ENCODE measurements at places on chromosomes 2 and 18.

DNA sequence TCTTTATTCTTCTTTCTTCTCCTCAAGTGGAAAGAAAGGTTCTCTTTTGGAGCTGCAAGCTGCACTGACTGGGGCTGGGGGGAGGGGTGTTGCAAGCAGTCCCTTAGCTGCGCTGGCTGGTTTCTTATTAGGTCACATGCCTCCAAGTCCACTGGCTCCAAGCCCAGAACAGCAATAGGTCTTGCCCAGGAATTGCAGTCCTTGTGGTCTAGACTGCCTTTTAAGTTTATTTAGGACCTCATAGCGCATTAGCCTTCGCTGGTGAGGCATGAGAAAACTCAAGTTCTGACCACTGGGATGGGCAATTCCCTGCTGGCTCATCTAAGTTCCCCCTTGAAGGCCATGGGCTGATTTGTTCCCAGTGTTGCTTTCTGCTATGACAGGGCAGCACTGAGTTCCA is 138.6 kb upstream of the SCN7A start:
- DNase-seq, result peak; percentile 58

GRCh38 chr18:22558945-22559385 is 141.2 kb upstream of the CTAGE1 start:
- peak; percentile 83 for DNase-seq

- no peak for DNase-seq
Measured at GRCh38 chr18:63579616-63580015, 7.5 kb upstream of the SERPINB13 start.

GRCh38 chr2:233380995-233381637 is 26.8 kb downstream of the DGKD start:
- no peak for DNase-seq

- DNase-seq, result no peak
Measured at GRCh38 chr2:7950035-7950612, 731.7 kb upstream of the ID2 start.

DNA sequence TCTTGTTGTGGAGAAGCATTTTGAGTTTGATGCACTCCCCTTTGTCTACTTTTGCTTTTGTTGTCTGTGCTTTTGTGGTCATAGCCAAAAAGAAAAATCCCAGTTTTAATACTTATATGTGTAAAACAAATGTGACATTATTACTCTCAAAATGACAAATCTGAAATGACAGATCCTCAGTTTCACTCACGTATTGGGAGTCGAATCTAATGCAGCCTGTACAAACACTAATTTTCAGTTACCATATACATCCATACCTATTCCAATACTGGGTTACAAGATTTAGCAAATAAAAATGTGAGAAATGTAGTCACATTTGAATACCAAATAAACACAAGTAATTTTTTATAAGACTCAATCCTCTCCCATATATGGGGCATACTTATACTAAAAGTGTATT is 148.2 kb upstream of the ZNF516 start:
- DNase-seq, result no peak

GRCh38 chr2:133561045-133561852 is 7.0 kb downstream of the NCKAP5 start:
- peak; percentile 76 for DNase-seq

GRCh38 chr2:26917135-26917836 is 53.2 kb upstream of the MAPRE3 start:
- no peak for DNase-seq

DNA sequence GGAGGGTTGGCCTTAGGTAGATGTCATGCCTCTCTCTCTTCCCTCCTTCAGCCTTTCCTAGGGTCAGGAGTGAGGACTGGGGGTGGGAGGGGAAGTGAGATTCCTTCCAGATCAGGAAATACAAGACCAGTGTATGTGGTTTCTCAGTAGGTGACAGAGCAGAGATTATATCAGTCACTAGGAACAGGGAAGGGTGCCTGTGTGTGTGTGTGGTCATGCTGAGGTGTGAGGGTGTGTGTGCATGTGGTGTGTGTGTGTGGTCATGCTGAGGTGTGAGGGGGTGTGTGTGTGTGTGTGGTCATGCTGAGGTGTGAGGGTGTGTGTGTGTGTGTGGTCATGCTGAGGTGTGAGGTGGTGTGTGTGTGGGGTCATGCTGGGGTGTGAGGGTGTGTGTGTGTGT is 259.8 kb downstream of the LOXHD1 start:
- DNase-seq, result no peak

DNA sequence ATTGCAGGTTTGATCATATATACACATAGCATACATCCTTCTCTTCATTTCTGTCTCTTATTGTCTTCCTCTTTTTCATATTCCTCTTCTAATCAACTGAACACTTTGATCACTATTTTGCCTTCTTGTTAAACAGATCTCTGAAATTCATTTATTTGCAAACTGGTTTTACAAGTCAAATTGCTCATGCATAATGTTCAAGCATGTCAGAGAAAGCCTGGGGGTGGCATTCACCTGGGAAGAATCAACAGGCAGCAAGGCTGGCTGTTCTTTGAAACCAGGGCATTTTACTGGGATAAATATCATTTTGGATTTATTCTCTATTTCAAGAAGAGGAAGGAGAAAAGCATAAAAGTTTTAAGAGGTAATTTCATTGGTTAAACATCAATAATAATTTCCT is 66.9 kb upstream of the LRATD1 start:
- DNase-seq, result no peak

GRCh38 chr2:182432051-182432450 is 5.2 kb upstream of the PDE1A start:
- DNase-seq, result no peak

GRCh38 chr18:57353940-57354461 is 1.6 kb downstream of the ST8SIA3 start:
- peak; percentile 11 for DNase-seq

GRCh38 chr18:13893418-13893760 is 21.9 kb downstream of the MC2R start:
- DNase-seq, result no peak

GRCh38 chr2:128563348-128563687 is 244.7 kb upstream of the HS6ST1 start:
- peak; percentile 83 for DNase-seq

- DNase-seq, result peak; percentile 24
Measured at GRCh38 chr2:17813010-17813741, 3.1 kb upstream of the MSGN1 start.

GRCh38 chr2:207819839-207820784 is 50.4 kb upstream of the FZD5 start:
- DNase-seq, result no peak

- no peak for DNase-seq
Measured at GRCh38 chr2:172114579-172114978, 11.9 kb upstream of the DLX2 start.

- DNase-seq, result no peak
Measured at GRCh38 chr18:48514786-48515185, 24.0 kb upstream of the CTIF start.

DNA sequence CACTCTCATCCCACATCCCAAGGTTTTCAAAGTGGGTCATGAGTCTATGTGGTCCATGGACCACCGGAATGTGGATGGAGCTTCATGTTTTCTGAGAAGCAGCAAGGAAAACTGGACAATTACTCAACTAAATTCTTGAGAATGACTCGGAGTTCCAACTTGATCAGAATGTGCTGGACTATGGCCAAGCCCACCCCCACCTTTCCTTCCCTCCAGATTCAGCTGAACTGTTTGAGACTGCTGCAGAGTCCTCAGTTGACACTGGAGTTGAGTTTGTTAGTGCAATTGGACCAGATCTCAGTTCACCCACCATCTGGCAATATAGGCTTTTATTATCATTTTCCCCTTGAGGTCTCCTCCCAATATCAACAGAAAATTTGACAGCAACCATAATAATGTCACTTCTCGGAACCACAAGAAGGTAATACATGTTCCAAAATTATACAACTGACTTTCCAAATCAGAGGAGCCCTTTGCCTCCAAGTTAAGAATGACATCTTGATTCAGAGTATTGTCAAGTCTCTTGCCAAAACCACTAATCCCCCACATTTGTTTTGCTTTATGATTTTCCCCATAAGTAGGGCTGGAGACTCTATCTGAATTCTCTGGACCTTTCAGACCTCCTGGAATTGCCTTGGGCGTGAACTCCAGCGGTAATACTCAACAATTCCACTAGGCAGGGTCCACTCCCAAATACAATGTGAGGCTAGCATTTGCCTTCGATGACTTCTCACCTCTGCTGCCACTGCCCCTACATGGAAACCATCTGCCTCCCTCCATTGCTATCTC is 8.8 kb downstream of the COL4A4 start:
- DNase-seq, result no peak

DNA sequence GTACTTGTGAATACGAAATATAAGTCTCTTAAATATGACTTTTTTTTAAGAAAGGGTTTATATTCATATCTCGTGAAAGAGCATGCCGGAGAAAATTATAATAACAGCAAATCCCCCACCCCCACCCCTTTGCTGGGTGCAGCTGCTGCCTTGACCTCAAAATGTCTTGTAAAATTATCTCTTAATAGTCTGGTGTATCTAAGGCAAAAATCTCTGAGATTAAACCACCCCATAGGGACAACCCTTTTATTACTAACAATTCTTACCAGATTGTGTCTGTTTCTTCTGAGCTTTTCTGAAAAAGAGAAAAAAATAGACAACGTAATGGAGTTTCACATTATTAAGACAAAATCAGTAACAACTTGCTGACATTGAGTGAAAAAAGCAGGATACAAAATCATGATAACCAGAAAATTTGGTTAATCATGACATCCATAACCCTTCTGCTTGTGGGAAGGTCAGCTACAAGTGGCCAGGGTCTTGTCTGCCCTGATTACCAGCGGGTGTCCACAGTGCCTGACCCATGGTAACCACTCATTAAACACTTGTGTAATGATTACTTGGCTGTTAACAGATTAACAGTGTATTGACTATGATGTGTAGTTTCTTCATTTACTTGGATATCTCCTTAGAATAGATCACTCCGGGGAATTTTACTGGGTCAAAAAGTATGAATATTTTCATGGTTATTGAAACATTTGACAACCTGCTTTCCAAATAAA is 1.5 kb downstream of the STRADB start:
- DNase-seq, result no peak
